ENCODE measurements at places on chromosomes 7 and 10.
A peak's percentile ranks its signal among the peaks of the same experiment; 100 is the strongest.

- DNase-seq, result no peak
Observed at GRCh38 chr7:82131215-82131614, 312.4 kb downstream of the CACNA2D1 start.

DNA sequence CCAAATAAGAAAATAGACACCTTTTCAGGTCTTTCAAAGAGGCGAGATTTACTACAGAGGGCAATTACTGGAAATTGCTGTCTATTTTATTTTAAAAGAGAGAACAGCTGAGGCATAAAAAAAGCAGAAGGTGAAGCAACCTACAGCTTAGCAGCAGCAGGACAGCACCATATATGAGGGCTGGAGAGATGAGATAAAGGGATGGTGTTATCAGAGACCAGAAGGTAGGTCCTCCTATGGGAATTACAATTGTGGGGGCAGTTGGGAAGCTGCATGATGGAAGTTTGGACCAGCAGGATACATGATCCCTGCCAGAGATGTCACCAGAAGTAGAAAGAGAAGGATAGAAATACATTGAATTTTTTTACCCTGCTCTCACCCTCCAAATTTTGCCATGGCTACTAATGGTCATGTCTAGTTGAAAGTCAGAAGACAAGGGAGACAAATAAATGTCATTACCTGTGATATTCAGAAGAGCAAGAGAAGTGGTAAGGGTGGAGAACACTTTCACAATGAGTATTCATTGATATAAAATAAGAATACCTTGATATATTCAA, 77.2 kb upstream of the CALCR start:
- no peak for DNase-seq

DNA sequence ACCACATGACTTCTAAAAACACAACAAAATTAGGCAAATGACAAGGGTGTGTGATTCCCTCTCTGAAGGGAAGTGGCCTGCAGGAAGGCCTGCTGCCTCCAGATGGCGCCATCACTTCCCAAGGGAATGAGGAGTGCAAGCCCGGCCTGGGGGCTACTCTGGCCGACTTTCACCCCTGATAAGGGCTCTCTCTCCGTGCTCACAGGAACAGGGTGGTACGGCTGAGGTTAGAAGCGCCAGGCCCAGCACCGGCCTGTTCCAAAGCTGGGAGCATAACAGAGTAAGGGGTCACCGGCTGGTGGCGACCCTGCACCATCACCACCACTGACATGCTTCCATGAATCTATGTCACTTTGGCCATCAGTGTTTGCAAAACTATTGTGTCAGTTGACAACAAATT, 13.1 kb downstream of the RBP3 start:
- no peak for DNase-seq

DNA sequence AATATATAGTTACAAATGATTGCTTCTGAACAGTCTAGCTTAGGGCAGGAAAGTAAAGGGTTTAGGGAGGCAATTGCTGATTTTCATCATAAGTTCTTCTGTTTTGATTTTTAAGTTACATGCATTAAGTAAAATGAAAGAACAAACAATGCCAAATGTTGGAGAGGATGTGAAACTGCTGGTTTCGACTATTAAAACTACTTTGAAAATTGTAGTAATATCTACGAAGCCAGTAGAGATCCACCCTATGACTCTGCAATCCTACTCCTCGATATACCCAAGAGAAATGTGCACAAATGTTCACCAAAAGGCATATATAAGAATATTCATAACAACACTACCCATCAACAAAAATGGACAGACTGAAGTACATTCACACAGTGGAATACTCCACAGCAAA, 24.3 kb downstream of the PDZD8 start:
- no peak for DNase-seq

DNA sequence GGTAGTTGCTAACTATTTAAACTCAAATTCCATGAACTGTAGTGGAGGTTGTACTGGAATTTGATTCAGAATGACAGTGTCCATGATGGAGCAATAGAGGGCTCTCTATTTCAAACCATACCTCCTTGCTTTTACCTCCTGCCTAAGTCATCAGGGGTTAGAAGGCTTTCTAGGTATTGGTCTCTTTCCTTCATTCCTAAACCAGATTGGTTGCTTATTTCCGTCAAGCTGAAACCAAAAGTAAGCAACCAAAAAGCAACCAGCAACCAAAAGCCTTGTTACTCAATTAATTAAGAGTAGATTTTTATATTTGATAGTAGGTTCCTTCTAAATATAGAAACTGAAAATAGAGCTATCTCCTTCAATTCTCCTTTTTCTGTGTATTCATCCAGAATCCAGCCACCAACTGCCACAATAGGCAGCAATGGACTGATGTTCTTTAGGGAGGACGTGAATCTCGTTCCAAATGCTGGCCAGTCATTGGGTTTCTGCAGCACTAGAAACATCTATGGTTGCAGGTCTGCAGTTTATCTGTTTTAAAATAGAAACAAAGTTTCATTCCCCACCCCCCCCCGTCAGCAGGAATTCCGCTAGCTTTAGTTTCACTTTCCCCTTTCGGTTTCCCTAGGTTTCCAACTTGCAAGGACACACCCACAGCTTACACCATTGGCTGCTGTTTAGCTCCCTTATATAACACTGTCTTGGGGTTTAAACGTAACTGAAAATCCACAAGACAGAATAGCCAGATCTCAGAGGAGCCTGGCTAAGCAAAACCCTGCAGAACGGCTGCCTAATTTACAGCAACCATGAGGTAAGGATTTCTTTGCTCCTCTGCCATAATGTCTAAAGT, at the start of gene IFIT1:
Gene IFIT1 (plus strand): TSS at position 717 of the 850 bp plus-strand sequence. CDS start 90 bp downstream, at position 807.
- peak; percentile 80 for DNase-seq

Measured in astrocyte of the cerebellum (primary cell).